ENCODE measurements at places on chromosomes 6 and 20.

GRCh38 chr6:7112741-7113313 is 5.1 kb downstream of the RREB1 start:
- DNase-seq, result peak; percentile 75

GRCh38 chr6:94559829-94560537 is 1017.4 kb upstream of the MANEA start:
- DNase-seq, result no peak

- DNase-seq, result no peak
These were observed 241.7 kb upstream of the MAN1A1 start for GRCh38 chr6:119591235-119591634.

- no peak for DNase-seq
These were observed 35.1 kb downstream of the RBM38 start for GRCh38 chr20:57426271-57426689.

DNA sequence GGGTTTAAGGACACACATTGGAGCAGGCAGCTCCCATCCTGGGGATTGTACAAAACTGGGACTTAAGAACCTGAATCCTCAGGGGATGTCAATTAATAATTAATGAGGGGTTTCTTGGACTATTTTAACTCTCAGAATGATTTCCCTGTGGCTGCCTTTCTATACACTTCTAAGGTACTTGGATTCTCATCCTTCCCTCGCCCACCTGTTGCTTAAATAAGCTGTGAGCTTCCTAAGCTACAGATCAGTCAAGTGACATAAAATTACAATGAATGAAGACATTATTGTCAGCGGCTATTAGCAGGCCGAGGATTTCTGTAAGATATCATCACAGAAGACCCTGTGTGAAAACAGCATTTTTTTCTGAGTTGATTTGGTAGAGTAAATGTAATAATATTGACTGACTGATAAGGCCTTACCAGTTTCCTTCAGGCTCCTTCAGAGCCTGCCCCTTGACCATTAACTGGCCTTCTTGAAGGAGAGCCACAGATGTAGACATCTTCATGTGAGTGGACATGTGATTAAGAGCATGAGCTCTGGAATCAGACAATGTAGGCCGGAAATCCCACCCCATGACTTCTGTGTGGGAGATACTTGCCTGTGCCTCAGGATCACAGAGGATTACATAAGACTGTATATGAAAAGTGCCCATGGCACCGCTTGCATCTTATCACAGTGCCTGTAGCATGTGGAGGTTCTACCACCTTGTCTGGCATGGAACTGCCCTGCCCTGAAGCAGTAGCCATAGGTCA is 101.7 kb downstream of the TULP4 start:
- DNase-seq, result no peak

- DNase-seq, result no peak
These were observed 66.7 kb upstream of the BMP2 start for GRCh38 chr20:6700563-6701329.

GRCh38 chr6:89604653-89605052 is 33.9 kb downstream of the LYRM2 start:
- DNase-seq, result no peak

- no peak for DNase-seq
These were observed 53.5 kb downstream of the HCRTR2 start for GRCh38 chr6:55227862-55228261.

- DNase-seq, result no peak
These were observed 5.3 kb upstream of the SERPINB6 start for GRCh38 chr6:2976571-2977085.

DNA sequence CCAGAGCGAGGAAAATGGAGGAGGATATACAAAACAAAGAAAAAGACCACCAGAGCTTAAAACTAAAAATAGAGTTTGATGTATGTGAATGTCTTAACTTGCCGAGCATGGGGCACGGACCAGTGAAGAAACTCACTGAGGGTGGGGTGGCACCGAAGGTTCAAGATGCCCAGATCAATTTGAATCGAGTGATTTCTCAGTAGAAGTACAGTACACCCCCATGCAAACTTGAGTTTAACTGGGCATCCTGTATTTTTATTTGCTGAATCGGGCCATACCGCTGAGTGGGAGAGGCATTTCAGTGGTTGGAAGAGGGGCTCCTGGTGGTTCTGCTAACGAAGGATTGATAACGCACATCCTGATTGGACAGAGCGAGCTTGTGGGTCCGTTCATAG is 81.7 kb downstream of the ANKRD60 start:
- DNase-seq, result peak; percentile 10

GRCh38 chr6:101550451-101550850 is 156.9 kb downstream of the GRIK2 start:
- no peak for DNase-seq

DNA sequence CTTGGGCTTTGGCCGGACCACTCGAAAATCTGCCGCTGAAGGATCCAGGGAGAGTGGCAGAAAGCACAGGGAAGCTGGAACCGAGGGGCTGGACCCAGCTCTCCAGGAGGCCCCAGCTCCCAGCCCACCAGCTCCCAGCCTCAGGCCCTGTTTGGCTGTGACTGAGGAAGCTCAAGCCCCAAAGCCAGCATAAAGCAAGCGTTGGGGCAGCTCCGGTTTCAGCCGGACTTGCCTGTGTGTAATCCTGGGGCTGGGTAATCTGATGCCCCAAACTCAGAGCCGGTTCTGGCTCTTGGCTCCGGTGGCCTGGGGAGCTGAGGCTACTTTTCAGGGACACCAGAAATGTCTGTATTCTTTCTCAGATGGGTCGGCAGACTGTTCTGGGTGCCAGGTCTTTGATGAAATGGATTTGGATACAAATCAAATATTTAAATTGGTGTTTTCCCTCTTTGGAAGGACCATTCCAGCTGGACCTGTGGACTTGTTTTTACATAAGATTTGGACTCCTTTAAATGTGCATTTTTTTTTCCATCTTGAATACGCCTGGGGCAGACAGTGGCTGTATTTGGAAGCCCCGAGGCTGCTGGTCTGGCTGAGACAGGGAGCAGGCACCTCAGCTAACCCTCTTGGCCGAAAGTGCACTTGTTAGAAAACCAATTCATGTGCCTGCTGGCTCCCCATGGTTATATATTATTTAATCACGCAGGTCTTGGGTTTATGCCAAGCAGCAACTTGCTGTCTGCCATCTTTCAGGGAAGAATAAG is 29.7 kb downstream of the RPP40 start:
- DNase-seq, result peak; percentile 83

- peak; percentile 82 for DNase-seq
These were observed 85.1 kb downstream of the CLIC5 start for GRCh38 chr6:45930420-45931040.
